Stomach (tissue), 19 donors: ENCODE measurements at places on chromosomes 4 and X. TPM values are rescaled to one million over a fixed set of nuclear protein-coding genes. Genes with fewer than 3 reads are reported as not detected.

- H3K36me3 ChIP-seq, result no peaks in the 10 kb centered on the region
- H3K4me1 ChIP-seq, result no peaks in the 10 kb centered on the region
- H3K27me3 ChIP-seq, result peaks cover 5% of the 10 kb centered on the region
- no peak overlapping the region for H3K27ac ChIP-seq
- no peak overlapping the region for H3K4me3 ChIP-seq
- no peak for DNase-seq
Measured at GRCh38 chrX:40524423-40524822, 56.3 kb upstream of the ATP6AP2 start.

DNA sequence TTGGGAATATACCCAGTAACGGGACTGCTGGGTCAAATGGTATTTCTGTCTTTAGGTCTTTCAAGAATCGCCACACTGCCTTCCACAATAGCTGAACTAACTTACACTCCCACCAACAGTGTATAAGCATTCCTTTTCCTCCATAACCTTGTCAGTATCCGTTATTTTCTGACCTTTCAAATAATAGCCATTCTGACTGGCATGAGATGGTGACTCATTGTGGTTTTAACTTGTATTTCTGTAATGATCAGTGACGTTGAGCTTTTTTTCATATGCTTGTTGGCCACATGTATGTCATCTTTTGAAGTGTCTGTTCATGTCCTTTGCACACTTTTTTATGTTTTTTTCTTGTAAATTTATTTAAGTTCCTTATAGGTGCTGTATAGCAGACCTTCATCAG is 81.2 kb downstream of the ADAM29 start:
- DNase-seq, result no peak
- no peak overlapping the region for H3K4me3 ChIP-seq
- no peaks in the 10 kb centered on the region for H3K36me3 ChIP-seq
- H3K27me3 ChIP-seq, result no peaks in the 10 kb centered on the region
- H3K27ac ChIP-seq, result no peak overlapping the region

GRCh38 chrX:154735695-154736393 is 15.0 kb downstream of the GAB3 start:
- peaks cover 10% of the 10 kb centered on the region for H3K4me1 ChIP-seq
- no peaks in the 10 kb centered on the region for H3K27me3 ChIP-seq
- H3K4me3 ChIP-seq, result no peak overlapping the region

DNA sequence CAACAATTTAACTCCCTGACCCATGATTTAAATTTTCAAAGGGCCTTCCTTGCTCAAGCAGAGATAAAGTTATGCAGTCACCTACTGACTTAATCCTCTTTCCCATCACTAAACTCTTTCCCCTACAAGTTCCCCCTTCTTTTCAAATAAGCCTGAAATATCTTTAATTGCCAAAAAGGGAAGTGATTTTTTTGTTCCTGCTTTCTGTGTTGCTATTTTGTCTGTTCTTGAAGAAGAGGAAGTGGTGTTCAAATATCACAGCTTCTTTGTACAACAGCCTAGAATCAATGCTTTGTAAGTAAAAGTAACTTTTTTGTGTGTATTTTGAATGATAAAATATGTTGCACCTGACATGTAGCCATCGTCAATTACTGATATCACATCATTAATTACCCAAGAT is 595.9 kb downstream of the CENPC start:
- H3K27ac ChIP-seq, result no peak overlapping the region
- no peaks in the 10 kb centered on the region for H3K27me3 ChIP-seq
- no peaks in the 10 kb centered on the region for H3K36me3 ChIP-seq
- H3K4me1 ChIP-seq, result no peaks in the 10 kb centered on the region

DNA sequence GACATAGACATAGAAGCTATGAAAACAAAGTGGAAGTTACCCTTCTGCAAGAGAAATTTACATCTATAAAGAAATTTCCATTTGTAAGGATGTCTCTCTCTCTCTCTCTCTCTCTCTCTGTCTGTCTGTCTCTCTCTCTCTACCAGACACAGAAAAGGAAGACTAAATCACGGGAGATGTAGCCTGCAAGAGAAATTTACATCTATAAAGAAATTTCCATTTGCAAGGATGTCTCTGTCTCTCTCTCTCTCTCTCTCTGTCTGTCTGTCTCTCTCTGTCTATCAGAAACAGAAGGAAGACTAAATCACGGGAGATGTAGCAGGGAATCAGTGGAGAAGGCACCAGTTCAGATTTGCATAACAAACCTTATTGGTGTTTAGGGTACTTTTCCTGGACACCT is 65.6 kb upstream of the CTSO start:
- H3K4me1 ChIP-seq, result no peaks in the 10 kb centered on the region
- H3K27me3 ChIP-seq, result no peaks in the 10 kb centered on the region
- DNase-seq, result no peak

GRCh38 chrX:130253916-130254315 is 14.8 kb downstream of the ZNF280C start:
- no peak for DNase-seq
- no peaks in the 10 kb centered on the region for H3K4me1 ChIP-seq
- no peaks in the 10 kb centered on the region for H3K27me3 ChIP-seq
- no peaks in the 10 kb centered on the region for H3K36me3 ChIP-seq
- H3K27ac ChIP-seq, result no peak overlapping the region

- no peaks in the 10 kb centered on the region for H3K36me3 ChIP-seq
- H3K4me1 ChIP-seq, result no peaks in the 10 kb centered on the region
- DNase-seq, result no peak
- H3K27ac ChIP-seq, result no peak overlapping the region
Measured at GRCh38 chr4:33262824-33263223, 2542.7 kb downstream of the PCDH7 start.

DNA sequence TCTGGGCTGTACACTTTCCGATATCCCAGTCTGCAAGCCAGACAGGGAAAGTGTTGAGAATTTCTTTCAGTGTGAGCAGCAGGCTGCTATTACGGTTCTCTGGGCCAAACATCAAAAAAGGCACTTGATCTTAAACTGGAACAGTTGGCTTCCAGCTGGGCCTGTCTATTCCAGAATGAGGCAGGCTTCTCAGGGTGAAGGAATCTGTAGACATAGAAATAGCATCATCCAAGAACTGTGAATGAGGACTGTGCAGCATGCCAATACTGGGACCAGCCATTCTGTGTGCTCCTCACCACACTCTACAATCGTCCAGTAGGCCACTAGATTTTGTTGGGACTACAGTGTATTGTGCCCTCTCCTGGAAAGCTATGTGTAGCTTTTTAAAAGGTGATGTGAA is 31.1 kb downstream of the ART3 start:
- no peak for DNase-seq
- H3K36me3 ChIP-seq, result no peaks in the 10 kb centered on the region
- no peak overlapping the region for H3K27ac ChIP-seq
- no peaks in the 10 kb centered on the region for H3K27me3 ChIP-seq
- no peak overlapping the region for H3K4me3 ChIP-seq

GRCh38 chrX:69182818-69183380 is 17.6 kb upstream of the PJA1 start:
- DNase-seq, result no peak
- no peak overlapping the region for H3K27ac ChIP-seq
- H3K4me3 ChIP-seq, result no peak overlapping the region
- H3K27me3 ChIP-seq, result peaks cover 17% of the 10 kb centered on the region
- no peaks in the 10 kb centered on the region for H3K4me1 ChIP-seq
- no peaks in the 10 kb centered on the region for H3K36me3 ChIP-seq

GRCh38 chr4:108849611-108850168 is 86.8 kb upstream of the ETNPPL start:
- H3K27me3 ChIP-seq, result no peaks in the 10 kb centered on the region
- H3K4me1 ChIP-seq, result no peaks in the 10 kb centered on the region
- H3K36me3 ChIP-seq, result no peaks in the 10 kb centered on the region
- H3K27ac ChIP-seq, result no peak overlapping the region

- H3K4me1 ChIP-seq, result peaks cover 17% of the 10 kb centered on the region
- DNase-seq, result no peak
- no peak overlapping the region for H3K4me3 ChIP-seq
- no peaks in the 10 kb centered on the region for H3K27me3 ChIP-seq
- peaks cover 11% of the 10 kb centered on the region for H3K36me3 ChIP-seq
Measured at GRCh38 chr4:38920677-38921076, 53.1 kb downstream of the FAM114A1 start.

DNA sequence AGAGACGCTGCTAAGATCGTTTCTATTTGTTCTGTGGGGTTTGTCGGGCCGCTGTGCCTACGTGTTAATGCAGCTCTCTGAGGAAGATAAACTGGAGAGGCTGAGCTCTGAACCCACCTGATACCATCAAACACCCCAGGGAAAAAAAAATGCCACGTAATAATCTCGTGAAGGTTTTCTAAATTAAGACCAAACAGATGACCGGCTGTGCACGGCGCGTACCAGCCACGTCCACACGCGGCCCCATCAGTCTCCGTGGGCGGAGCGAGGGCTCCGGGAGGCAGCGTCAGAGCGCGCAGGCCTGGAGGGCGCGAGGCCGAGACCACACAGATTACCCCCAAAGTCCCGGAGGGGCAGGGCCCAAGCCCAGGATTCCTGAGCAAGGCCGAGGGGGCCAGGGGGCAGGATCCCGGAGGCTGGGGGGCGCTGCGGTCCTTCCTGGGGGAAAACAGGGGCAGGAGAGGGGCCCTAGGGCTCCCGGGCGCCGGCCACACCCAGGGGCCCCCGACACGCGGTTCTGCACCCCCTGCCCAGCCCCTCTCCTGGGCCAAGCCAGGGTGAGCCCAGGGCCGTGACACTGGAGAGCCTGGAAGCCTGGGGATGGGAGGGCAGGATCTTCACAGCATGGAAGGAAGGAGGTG is 91.9 kb downstream of the FAM53A start:
- H3K27me3 ChIP-seq, result no peaks in the 10 kb centered on the region
- no peak for DNase-seq
- no peak overlapping the region for H3K27ac ChIP-seq
- H3K4me1 ChIP-seq, result no peaks in the 10 kb centered on the region

GRCh38 chrX:120429776-120430540 is 39.1 kb downstream of the LAMP2 start:
- no peak overlapping the region for H3K27ac ChIP-seq
- H3K4me3 ChIP-seq, result no peak overlapping the region
- H3K27me3 ChIP-seq, result no peaks in the 10 kb centered on the region
- no peak for DNase-seq
- no peaks in the 10 kb centered on the region for H3K4me1 ChIP-seq

DNA sequence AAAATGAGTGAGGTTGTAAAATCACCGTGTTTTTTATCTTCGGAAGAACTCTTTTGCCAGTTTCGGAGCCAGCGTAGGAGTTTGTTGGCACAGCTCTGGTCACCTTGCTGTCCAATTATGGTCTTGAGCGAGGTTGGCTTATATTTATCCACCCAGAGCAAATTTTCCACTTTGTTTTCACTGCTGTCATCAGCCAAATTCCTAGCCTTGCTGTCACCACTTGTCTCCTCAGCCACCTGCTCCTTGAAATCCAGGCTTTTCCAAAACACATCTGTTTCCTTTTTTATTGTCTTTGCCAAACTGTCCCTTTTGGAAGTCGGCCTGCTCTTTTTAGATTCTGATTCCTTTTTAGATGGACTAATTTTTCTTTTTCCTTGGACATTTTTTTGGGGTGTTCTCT is 57.6 kb downstream of the RFC1 start:
- no peaks in the 10 kb centered on the region for H3K27me3 ChIP-seq
- no peak overlapping the region for H3K27ac ChIP-seq
- DNase-seq, result no peak
- H3K4me3 ChIP-seq, result no peak overlapping the region

GRCh38 chrX:111515298-111515697 is 3.9 kb downstream of the SERTM2 start:
- no peak overlapping the region for H3K4me3 ChIP-seq
- H3K27ac ChIP-seq, result no peak overlapping the region
- no peaks in the 10 kb centered on the region for H3K36me3 ChIP-seq
- H3K27me3 ChIP-seq, result no peaks in the 10 kb centered on the region
- H3K4me1 ChIP-seq, result no peaks in the 10 kb centered on the region

DNA sequence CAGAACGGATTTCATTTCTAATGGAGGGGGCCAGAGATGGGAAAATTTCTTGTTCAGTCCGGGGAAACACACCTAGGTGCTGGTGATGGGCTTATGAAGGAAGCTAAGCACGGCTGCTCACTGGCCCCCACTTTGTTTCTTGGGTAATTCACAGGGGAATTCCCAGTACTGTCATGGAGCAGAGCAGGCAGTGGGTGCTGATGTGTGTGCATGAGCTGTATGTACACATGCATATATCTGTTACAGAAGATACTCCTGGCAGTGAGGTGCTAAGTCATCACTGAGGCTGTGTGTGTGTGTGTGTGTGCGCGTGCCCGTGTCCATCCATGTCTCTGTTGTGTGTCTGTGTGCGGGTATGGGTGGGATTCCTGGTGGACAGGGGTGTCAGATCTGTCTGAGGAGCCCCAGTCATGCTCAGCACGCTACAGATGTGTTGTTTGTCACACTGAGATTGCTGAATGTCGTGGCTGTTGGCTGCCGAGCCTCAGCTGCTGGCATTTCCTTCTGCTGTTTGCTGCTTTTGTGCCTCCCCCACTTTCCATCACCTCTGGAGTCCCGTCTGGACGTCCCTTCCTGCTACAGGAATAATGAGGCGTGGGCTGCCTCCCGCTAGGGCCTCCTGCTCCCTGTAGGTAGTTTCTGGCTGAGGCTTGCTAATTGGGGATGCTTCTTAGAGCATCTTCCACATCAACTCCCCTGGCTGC is 53.3 kb downstream of the JADE1 start:
- no peaks in the 10 kb centered on the region for H3K27me3 ChIP-seq
- peaks cover 96% of the 10 kb centered on the region for H3K36me3 ChIP-seq
- peaks cover 53% of the 10 kb centered on the region for H3K4me1 ChIP-seq
- H3K27ac ChIP-seq, result no peak overlapping the region
- no peak for DNase-seq
- no peak overlapping the region for H3K4me3 ChIP-seq

DNA sequence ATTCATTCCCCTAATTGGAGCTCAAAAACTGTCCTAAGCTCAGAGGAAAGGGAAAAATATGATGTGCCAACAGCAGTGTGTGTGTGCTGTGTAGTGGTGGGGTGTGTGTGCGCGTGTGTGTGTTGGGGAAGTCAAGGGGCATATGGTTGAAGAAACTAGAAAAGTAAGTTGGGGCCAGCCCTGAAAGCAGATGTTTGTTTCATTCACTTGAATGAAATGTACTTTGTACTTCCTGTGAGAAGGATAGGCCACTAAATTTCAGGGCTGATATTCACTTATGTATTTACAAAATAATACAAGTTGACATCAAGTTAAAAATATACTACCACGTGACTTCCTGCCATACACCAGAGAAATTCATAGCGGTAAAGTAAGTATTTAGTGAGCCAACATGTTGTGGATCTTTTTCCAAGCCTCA is 151.3 kb upstream of the JADE1 start:
- no peaks in the 10 kb centered on the region for H3K27me3 ChIP-seq
- no peak overlapping the region for H3K4me3 ChIP-seq
- H3K27ac ChIP-seq, result peak overlapping the region; percentile 83
- H3K36me3 ChIP-seq, result no peaks in the 10 kb centered on the region
- DNase-seq, result peak; percentile 48
- peaks cover 19% of the 10 kb centered on the region for H3K4me1 ChIP-seq

DNA sequence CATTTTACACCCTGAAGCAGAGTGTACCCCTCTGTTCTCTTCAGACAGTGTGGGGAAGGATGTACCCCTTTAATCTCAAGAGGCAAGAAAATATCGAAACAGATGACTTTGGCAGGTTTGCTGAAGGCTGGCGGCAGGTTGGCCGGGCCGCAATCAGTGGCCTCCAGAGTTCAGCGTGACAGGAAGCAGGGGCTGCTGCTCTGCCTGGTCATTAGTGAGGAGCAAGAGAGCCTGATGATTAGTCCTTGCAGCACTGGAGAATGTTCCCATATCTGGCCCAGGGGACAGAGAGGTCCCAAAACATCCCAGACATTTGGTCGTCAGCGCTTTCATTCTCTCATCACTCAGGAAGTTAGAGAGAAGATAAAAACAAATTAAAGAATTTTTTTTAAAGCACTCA is 352.8 kb downstream of the SPRY1 start:
- no peaks in the 10 kb centered on the region for H3K4me1 ChIP-seq
- H3K27me3 ChIP-seq, result no peaks in the 10 kb centered on the region
- no peak overlapping the region for H3K4me3 ChIP-seq

The NUP54 gene
- 21.8 TPM for polyA plus RNA-seq

The HTN3 gene
- not detected for polyA plus RNA-seq

The SSX3 gene
- polyA plus RNA-seq, result not detected

The CT45A9 gene
- polyA plus RNA-seq, result not detected

The RBM47 gene
- polyA plus RNA-seq, result 34.5 TPM

The MGST2 gene
- polyA plus RNA-seq, result 46.1 TPM
